Inflammatory macrophage (primary cell): ENCODE measurements at places on chromosomes 5 and 9.

- no peak for DNase-seq
These were observed 93.0 kb downstream of the MAMDC2 start for GRCh38 chr9:70136632-70137031.

DNA sequence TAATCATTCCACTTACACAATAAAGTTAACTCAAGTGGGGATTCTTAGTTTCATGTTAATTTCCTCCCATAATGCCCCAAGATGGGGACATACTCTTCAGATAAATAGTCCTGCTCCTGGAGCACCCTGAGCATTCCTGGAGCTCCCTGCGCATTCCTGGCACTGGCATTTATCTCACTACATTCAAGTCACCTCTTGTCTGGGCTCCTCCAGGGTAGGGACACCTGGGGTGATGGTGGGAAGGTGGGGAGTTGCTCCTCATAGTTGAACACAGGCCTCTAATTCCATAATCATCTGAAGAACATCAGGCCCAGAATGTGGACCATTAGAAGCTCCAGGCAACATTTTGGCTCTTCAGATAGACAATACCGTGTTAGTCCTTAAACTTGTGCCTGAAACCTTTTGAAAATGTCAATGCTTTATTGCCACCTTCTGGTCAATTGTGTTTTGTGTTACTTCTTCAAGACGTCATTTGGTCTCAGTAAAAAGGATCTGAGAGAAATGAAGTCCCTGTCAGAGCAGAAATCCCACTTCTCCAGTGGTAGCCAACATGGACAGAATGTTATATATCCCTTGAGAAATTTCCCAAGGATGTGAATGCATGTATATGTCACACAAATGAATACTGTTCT is 14.2 kb upstream of the AGGF1 start:
- DNase-seq = peak; percentile 77

- DNase-seq = no peak
These were observed 8.2 kb upstream of the RUFY1 start for GRCh38 chr5:179542170-179542569.

GRCh38 chr9:126149661-126150060 is 177.0 kb upstream of the MVB12B start:
- DNase-seq = no peak

- DNase-seq = no peak
These were observed 558.9 kb upstream of the WWC1 start for GRCh38 chr5:167732499-167732898.

- no peak for DNase-seq
These were observed 6.6 kb downstream of the PTGES start for GRCh38 chr9:129746092-129746777.

DNA sequence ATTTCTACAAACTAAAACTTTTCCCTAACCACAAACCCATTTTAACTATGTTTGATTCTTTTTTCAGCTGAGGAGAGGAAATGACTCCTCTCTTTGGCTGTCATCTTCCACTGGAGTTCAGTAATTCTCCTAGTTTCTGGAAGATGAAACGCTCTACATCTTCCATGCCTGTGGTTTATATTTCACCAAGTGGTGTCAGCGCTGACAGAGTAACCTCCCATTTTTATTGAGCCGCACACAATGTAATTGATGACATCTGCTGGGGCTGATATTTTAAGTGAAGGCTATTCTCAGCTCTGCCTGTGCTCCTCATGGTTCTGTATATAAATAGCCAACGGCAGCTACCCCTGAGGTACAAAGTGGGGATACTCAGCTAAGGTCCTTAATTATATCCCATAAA is 234.6 kb downstream of the SPOCK1 start:
- DNase-seq = no peak

DNA sequence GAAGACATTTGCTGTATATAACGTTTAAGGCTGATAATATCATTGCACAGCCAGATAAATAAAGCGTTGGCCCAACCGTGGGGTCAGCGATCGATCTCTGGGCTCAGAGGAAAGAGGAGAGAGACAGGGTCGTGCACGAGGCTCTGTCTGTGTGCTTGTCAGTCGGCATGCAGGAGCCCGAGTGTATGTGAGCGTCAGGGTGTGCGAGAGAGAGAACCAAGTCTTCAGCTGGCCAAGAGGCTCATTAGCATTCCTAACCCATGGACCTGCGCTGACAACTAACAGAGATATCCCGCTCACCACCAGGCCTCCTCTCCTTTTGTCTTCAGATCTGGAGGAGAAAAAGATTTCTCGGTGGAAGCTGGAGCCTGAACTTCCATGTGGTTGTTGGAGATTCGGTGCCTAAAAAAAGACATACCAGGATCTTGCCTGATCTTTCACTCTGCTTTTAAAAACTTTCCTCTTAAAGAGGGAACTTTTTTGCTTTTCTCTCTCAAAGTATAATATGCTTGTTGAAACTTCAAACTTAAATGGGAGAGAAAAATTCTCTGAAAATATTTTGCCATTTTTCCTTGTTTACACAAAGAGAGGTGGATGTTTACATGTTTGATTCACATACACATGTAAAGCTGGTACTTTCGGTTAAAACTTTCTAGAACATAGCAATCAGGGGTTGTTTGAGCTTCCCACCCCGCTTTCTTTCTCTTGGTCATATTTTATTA is 16.5 kb downstream of the NR2F1 start:
- DNase-seq = no peak

DNA sequence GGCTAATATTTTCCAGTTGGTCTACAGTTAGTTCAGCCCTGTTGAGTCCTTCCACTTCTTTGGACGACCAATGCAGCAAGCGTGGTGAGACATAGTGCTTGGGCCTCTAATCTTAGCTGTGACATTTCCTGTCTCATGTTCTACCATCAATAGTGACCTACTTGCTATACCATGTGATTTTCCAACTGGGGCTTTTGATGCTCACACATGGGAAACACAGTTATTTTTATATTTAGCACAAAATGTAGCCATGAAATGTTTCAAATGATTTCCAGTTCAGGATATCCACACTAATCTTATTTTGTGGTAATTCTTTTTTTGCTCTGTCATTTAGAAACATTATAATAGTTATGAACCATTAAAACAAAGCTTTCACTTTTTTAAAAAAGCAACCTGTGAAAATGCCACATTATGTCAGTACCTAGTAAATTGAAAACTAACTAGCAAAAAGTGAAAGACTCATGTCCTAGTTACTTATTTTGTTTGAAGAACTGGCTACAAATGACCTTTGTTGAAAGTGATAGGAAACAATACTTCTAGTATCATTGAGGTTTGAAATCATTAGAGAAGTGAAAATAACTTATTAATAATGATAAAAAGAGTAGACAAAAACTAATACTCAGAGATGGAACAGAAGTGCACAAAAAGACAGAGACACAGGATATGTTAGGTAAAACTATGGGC is 18.3 kb downstream of the MARCHF3 start:
- DNase-seq = no peak

DNA sequence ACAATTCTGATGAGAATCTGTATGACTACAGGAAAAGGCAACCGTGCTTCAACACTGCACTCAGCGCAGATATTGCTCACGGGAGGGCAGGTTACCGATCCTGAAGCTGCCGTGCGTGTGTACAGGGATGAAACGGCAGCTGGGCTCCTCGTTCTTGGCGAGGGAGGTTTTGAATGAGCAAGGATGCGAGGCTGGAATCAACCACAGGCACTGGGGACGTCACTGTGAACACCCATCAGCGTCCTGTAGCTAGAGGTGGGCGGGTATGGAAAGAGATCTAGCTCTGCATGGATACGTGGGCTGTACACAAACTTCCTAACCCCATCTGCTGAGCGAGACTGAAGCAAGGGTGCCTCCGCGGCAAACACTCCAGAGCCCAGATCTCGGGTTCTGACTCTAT is 84.3 kb upstream of the COL5A1 start:
- no peak for DNase-seq

- DNase-seq = no peak
These were observed 68.2 kb downstream of the KCNT1 start for GRCh38 chr9:135770203-135770535.

- no peak for DNase-seq
These were observed 989.2 kb downstream of the TLE4 start for GRCh38 chr9:80560976-80561375.

GRCh38 chr5:58135571-58136335 is 324.1 kb downstream of the PLK2 start:
- DNase-seq = no peak

DNA sequence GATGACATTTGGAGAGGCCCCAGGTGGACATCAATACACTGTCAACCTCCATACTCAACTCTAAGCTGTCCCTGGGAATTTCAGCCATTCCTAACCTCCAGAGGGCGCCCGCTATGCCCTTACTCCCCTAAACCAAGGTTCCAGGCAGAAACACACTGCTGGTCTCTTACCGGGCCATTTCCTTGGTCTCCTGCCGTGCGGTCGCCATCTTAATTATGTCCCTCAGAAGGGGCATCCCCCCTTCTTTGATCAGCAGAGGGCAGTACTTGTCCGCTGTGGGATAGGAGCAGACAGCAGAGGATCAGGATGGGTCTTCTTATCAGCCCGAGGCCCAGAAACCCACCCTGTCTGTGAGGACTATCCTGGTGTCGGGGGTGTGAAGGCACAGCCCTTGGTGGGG is 9.3 kb upstream of the ZDHHC12 start:
- peak; percentile 59 for DNase-seq

DNA sequence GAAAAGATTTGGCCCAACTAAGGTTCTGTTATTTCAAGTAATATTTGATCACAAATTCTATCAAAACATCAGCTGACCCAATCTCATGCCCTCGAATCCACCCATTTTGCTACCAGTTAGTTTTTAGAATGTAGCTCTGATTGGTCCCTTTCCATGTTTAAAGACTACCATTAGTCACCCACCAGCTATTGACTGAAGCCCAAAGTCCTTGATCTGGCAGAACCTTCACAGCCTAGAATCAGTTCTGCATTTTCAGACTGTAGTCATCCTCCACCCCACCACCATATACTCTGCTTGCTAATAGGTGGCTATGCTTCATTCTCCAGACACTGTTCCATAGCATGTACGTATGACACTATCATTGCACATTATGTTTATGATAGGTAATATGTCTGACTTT is 182.2 kb upstream of the TARS1 start:
- no peak for DNase-seq

GRCh38 chr5:968881-969280 is 39.7 kb upstream of the NKD2 start:
- DNase-seq = no peak

DNA sequence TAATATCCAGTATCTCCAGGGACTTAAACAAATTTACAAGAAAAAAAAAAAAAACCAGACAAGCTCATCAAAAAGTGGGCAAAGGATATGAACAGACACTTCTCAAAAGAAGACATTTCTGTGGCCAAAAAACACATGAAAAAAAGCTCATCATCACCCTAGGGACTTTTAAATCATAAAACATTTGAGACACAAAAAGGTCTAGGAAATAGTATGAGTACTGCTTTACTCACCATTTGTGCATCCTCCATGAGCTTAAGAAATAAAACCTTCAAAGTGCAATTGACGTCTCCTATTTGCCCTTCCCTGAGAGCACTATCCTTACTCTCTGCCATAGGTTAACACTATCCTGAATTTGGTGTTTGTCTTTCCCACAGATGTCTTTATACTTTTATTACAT is 193.7 kb upstream of the NREP start:
- DNase-seq = no peak

DNA sequence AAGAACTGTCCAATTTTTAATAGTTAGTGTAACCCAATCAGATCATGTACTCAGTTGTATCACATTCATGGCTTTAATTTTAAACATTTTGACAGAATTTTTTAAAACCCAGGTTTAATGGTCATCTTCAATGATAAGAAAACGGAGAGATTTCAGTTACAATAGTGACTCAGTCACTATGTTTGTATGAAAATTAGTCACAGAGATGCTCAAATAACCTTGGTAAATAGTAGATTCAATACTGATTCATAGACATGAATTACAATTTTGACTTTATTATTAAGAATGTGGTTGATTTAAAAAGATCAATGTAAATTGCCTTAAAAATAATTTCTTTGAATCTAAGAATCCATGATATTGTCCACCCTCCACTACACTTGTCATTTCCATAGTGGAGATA is 64.6 kb upstream of the TYRP1 start:
- no peak for DNase-seq

- no peak for DNase-seq
These were observed 138.0 kb upstream of the NFIB start for GRCh38 chr9:14451949-14452348.
